ENCODE measurements at places on chromosomes 11 and 22.

GRCh38 chr11:80860632-80861031 lies 1419.8 kb upstream of the TENM4 start:
- no peak for DNase-seq

GRCh38 chr11:64990222-64990923 lies 6.4 kb downstream of the BATF2 start:
- DNase-seq: no peak

- peak; percentile 4 for DNase-seq
Observed at GRCh38 chr11:31236143-31236542, 133.4 kb downstream of the DCDC1 start.

- DNase-seq: no peak
Observed at GRCh38 chr11:12087075-12088004, 23.1 kb upstream of the MICAL2 start.

- no peak for DNase-seq
Observed at GRCh38 chr11:41413843-41414242, 45.6 kb downstream of the LRRC4C start.

GRCh38 chr11:8871171-8871775 lies 39.7 kb upstream of the AKIP1 start:
- DNase-seq: peak; percentile 55

- peak; percentile 87 for DNase-seq
Observed at GRCh38 chr11:122309262-122309925, 193.4 kb upstream of the BLID start.

GRCh38 chr22:26576026-26576680 lies 13.8 kb downstream of the TPST2 start:
- no peak for DNase-seq

- DNase-seq: peak; percentile 97
Observed at GRCh38 chr11:12724301-12725054, 50.3 kb downstream of the TEAD1 start.

- no peak for DNase-seq
Observed at GRCh38 chr11:66689661-66690590, 12.2 kb upstream of the RBM4B start.

Data from DMS79 treated with DMSO at 0.1 percent for 48 hours (cell line).